ENCODE measurements at places on chromosomes 1 and 21. TPM values are rescaled to one million over a fixed set of nuclear protein-coding genes. Genes with fewer than 3 reads are reported as not detected.

GRCh38 chr1:172745014-172745413 lies 86.1 kb downstream of the FASLG start:
- DNase-seq, result peak; percentile 79

DNA sequence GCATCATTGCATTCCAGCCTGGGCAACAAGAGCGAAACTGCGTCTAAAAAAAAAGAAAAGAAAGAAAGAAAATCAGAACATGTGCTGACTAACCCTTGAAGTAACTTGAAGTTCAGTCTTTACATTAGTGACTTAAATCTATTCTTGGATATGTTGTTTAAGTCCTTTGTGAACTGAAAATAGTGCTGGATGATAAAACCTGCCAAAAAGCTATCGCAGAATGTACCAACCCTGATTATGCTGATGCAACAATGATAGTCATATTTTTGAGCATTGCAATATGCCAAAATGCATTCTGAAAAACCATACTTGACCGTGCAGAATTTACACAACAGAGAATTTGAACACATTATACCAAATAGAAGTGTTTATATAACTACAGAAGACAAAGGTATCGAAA lies 30.7 kb downstream of the SHISAL2A start:
- DNase-seq, result no peak

GRCh38 chr1:117318426-117318825 lies 48.8 kb upstream of the MAN1A2 start:
- DNase-seq, result no peak

DNA sequence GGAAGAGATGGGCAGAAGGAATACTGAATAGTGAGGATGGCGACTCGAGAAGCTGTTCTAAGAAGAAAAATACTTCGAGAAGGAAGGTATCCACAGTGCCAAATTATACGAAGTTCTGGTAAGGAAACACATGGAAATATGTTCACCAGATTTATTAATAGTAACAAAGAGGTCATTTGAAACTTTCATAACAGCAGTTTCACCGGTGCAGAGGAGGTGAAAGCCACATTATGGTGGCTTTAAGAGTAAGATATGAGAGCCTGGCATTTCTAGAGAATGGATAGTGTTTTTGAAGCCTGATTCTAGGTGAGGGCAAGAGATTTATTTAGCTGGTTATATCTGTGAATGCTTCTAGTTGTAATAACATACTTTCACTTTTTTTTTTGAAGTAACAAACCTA lies 56.2 kb downstream of the DPYD start:
- no peak for DNase-seq

GRCh38 chr1:178382372-178382771 lies 114.4 kb downstream of the CLEC20A start:
- no peak for DNase-seq

- no peak for DNase-seq
These were observed 69.3 kb upstream of the BCAR3 start for GRCh38 chr1:93750955-93751354.

- DNase-seq, result no peak
These were observed 77.0 kb downstream of the HMCN1 start for GRCh38 chr1:185811073-185811709.

DNA sequence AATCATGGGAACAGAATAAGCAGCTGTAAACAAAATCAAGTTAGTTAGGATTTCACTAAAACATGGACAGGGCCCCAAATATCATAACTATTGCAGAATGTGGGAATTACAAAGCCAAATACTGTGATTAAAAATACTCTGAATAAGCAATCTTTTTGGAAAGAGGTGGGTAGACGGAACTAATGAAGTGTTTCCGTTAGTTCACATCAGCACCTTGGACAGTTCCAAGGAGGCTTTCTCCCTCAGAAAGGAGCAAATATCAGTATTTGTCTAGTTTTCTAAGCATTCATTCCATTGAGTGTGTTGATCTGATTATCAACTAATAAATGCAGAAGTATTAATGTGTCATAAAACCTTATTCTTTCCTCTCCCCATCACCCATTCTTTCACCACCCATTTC lies 97.4 kb downstream of the FAM78B start:
- DNase-seq, result peak; percentile 18

GRCh38 chr1:221708076-221708571 lies 33.8 kb downstream of the DUSP10 start:
- no peak for DNase-seq

DNA sequence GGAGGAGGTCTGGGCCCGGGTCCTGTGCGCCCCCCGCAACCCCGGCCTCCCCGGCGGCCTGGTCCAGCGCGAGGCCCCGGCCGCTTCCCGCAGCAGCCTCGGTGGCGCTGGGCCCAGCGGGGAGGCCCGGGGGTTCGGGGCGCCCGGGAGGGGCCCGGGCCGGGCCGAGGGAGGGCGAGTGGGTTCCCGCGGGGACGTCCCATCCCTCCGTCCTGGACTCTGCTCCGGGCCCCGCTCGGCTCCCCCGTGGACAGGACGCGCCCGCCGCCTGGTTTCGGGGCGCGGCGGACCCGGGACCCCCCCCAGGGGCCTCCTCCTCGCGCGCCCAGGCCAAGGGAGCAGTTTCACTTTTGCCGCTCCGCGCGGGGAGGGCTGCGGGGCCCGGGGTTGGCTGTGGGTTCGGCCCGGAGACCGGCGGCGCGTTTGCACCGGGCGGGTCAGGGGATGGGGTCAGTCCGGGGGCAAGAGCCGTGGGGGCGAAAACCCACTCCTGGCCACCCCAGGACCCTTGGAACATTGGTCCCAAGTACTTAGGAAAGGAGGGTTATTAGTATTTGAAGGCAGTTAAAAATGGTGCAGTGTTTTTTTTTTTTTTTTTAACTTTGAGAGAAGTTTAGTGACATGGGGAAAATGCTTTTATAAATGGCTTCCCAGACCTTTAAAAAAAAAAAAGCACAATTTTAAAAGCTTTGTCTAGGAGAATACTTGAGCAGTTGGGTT lies 677 bp downstream of the AGPAT3 start:
- peak; percentile 65 for DNase-seq

DNA sequence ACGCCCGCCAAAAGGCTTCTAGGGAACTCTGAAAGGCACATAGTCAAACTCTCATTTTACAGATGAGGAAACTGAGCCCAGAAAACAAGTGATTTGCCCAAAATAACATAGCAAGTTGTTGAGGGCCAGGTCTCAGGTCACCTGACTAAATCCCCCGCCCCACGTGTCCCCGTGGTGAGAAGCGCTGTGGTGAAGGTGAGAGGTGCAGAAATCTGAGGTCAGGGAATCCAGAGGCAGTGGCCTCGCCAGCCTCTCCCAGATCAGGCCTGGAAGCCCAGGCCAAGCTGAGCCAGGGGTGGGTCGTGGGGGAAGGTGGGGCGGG lies 5.1 kb downstream of the HDGF start:
- DNase-seq, result no peak

DNA sequence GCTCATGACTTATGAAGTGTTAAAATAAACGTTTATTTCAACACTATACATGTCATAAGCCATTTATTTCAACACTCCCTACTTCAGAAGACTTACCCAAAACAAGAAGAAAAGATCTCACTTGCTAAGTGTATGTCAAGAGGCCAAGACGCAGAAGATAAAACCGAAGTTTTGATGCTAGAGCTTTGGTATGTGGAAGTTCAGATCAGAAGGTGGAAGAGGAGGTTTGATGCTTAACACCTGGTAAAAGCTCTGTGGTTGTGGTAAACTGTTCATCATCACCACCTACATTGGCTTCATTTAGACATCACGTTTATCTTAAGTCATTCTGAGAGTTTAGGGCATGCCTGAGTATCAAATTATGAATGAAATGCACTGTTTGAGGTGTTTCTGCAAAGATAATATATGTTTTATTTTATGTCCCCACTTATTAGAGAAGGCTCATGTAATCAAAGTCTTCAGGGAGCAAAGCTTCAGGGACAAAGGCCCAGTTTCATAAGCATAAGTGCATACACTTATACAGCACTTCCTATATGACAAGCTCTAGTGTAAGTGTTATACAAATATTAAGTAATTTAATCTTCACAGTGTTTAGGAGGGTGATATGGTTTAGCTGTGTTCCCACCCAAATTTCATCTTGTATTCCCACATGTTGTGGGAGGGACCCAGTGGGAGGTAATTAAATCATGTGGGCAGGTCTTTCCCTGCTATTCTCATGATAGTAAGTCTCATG lies 533.3 kb downstream of the PTBP2 start:
- no peak for DNase-seq

DNA sequence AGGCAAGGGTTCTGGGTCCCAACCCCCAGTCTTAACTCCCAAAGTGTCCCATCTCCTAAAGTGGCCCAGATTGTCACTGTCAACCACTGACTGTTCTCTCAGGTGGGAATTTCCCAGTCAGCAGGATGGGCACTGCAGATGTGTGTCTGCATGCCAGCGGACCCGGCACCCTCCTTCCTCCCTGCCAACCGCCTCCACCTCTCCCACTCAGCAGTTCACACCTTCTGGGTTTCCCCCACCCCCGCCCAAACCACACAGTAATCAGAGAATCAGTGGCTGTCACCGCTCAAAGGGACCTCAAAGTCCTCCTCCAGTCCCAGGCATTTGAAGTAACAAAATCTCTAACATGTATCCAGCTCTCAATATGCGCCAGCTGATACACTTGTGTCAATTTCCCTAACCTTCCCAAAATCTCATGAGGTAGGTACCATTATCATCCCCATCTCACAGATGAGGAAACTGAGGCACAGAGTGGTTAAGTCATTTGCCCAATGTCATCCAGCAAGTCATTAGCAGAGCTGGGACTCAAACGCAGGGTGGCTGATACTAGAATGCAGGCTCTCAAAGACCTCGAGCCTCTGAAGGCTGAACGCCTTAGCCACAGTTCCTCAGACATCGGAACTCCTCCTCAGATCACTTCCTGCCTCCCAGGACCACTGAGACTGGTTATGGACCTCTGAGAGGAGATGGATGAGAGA lies 4.8 kb downstream of the RUNX3 start:
- no peak for DNase-seq

DNA sequence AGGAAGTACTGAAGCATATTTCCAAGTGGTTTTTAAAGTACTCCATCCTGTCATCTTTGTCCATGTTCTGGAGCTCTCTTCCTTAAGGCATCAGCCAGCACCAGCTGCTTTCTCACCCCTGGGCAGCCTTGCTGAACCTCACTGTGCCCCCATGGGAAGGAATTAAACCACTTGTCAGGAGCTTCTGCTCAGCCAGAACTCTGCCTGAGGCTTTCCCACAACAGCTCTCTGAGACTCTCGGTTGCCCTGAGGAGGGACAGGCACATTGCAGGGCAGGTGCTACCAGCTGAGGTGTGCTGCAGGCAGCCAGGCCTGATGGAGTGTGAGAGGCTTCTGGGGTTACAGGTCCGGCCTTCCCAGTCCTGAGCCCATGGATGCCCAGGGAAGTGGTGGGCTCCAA lies 30.9 kb downstream of the FAM163A start:
- DNase-seq, result no peak

GRCh38 chr1:78045926-78046778 lies at the start of gene GIPC2:
TSS of gene GIPC2 (plus strand) at chr1:78045966. CDS start at chr1:78046095, 129 bp downstream.
- DNase-seq, result peak; percentile 69

- no peak for DNase-seq
These were observed 297.2 kb upstream of the PLXNA2 start for GRCh38 chr1:208541225-208541855.

DNA sequence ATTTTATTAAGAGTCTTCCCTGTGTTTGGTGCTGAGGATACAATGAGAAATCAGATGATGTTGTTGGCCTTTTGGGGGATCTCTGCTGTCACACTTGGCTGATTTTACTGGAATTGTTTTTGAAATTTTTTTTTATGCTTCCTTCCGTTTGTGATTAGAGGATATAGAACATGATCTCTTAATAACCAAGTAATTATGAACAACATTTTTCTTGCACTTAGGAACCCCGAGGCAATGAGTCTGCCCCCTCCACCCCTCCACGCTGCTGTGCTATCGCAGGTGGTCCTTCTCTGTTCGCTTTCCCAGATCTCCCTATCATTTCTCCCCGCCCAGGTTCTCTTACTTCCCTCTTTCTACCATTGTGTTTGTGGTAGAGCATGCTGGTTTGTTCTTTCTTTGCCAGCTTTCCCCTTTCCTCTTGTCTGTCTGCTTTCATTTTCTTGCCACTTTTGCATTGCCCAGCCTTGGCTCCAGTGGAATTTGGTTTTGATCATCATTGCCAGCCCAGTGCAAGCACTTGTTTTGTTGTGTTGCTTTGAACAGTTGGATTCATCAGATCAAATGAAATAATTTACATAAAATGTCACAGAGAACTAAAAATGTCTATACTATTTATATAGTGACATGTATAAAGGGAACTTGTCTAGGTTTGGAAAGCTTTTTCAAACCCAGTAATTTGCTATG lies 73.1 kb upstream of the SCCPDH start:
- no peak for DNase-seq

DNA sequence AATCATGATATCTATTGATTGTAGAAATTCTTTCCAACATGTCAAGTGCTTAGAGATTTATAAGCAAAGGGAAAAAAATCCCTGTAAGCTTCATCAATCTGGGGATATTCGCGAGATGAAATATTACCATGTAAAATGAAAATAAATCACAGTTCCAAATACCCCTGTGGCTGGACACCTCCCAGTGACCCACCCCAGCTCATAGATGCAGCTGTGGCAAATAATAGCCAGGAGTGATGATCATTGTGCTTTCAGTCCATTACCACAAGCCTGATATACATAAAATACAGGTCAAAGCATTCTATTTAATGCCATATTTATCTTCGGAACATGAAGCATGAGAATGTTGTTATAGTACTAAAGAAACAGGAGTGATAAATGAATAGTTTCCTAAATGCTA lies 274.9 kb upstream of the LRRC7 start:
- no peak for DNase-seq

DNA sequence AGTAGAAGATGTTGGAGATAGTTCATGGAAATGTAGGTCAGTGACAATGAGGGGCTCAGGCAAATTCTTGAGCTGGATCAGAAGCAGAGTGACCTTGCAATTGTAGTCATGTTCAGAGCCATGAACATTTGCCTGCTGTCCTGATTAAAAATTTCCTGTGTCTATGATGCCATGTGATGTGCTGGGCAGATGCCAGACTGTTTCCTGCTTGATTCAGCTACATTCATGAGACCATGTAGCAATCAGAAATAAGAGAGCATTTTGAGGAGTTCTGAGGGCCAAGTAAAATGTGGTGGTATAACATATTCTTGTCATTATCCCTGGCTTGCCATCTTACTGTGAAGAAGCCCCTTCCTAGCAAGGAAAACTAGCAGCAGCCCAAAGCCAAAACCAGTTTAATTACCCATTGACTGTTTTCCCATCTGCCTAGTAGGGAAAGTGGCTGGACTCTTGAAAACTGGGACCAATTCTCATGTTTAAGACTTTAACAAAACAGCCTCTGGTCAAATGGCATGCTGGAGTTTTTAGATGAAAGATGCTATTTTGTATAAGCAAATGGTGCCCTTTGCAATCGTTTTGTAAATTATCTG lies 118.3 kb downstream of the NOS1AP start:
- no peak for DNase-seq

GRCh38 chr1:199706826-199707606 lies 320.5 kb upstream of the NR5A2 start:
- no peak for DNase-seq

- DNase-seq, result peak; percentile 72
These were observed 341.0 kb upstream of the NEGR1 start for GRCh38 chr1:72623299-72623708.

GRCh38 chr1:236201786-236202185 lies 59.4 kb downstream of the GPR137B start:
- no peak for DNase-seq

- no peak for DNase-seq
These were observed 28.6 kb downstream of the TTC39A start for GRCh38 chr1:51301844-51302162.

GRCh38 chr1:65002508-65003315 lies 36.4 kb upstream of the JAK1 start:
- DNase-seq, result peak; percentile 85

DIP2A gene
- polyA plus RNA-seq, result 19.8 TPM

LSS gene
- polyA plus RNA-seq, result 131 TPM

TMEM269 gene
- not detected for polyA plus RNA-seq

KRTAP10-3 gene
- polyA plus RNA-seq, result not detected

GSTM2 gene
- polyA plus RNA-seq, result 91.4 TPM

AIM2 gene
- polyA plus RNA-seq, result 1.1 TPM

SLC19A1 gene
- polyA plus RNA-seq, result 16.1 TPM
